ENCODE measurements at places on chromosomes 4 and X. TPM values are rescaled to one million over a fixed set of nuclear protein-coding genes. Genes with fewer than 3 reads are reported as not detected.

Gene NSG1
- 13.3 TPM for total RNA-seq

DNA sequence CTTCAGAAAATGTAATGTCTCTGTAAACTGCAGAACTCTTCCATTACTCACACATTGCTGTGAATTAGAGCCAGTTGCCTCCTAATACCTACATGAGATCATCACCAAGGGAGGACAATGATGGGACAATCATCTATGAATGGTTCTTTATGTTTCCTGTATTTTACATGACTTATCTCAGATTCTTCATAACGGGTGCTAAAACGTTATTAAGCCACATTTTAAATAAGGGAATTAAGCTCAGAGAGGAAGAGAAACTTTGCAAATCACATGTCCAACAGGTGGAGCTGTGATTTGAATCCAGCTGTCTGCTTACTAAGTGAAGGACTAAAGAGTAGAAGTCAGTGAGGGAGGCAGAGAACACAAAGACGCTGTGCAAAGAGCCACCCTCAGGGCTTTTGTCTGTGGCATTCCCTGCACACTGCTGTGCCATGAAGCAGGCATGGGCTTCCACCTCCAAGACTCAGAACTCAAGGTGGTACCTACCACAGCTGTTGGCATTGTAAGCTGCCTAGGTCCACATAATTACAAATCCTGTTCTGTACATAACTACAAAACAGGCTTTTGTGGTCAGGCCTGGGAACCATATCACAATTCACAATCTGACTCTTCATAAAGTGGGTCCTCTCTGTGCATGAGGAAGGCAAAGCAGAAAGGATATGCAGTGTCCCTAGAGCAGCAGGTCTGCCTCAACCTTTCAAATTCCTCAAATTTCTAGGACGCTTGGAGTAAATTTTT lies 12.8 kb downstream of the TBC1D9 start:
- no peak for DNase-seq

- no peak for DNase-seq
Observed at GRCh38 chr4:153471698-153472093, 5.5 kb downstream of the TMEM131L start.

Gene ODAM
- not detected for total RNA-seq

GRCh38 chr4:3442959-3443749 lies 1.4 kb downstream of the HGFAC start:
- DNase-seq, result no peak
